ENCODE measurements at places on chromosomes 2 and 18.
A peak's percentile ranks its signal among the peaks of the same experiment; 100 is the strongest.

DNA sequence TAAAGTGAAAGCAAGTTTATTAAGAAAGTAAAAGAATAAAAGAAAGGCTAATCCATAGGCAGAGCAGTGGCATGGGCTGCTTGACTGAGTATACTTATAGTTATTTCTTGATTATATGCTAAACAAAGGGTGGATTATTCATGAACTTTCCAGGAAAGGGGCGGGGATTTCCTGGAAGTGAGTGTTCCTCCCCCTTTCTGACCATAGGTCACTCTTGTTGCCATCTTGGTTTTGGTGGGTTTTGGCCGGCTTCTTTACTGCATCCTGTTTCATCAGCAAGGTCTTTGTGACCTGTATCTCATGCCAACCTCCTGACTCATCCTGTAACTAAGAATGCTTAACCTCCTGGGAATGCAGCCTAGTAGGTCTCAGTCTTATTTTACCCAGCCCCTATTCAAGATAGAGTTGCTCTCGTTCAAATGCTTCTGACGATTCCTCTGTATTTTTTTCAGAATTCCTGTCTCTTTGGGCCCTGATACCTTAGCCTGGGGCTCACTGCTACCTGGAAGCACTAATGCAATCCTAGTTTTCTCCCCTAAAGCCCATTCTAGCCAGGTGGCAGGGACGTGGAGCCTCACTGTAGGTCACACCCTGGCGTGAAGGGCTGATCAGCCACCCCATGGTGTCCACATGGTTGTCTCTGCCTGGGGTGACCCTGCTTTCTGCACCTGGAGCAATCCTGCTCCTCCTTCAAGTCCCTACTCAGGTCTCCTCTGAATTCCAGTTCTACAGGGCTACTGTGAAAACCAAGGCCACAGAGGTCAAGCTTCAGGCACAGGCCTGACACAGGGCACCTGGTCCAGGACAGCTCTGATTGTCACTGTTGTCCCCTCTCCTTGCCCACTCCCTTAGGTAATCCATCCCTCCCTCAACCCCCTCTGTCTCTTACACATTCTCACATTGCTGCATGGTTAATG is 6.0 kb upstream of the SLC35F6 start:
- peak; percentile 97 for DNase-seq

GRCh38 chr2:207501802-207502576 is 27.8 kb upstream of the CREB1 start:
- no peak for DNase-seq

DNA sequence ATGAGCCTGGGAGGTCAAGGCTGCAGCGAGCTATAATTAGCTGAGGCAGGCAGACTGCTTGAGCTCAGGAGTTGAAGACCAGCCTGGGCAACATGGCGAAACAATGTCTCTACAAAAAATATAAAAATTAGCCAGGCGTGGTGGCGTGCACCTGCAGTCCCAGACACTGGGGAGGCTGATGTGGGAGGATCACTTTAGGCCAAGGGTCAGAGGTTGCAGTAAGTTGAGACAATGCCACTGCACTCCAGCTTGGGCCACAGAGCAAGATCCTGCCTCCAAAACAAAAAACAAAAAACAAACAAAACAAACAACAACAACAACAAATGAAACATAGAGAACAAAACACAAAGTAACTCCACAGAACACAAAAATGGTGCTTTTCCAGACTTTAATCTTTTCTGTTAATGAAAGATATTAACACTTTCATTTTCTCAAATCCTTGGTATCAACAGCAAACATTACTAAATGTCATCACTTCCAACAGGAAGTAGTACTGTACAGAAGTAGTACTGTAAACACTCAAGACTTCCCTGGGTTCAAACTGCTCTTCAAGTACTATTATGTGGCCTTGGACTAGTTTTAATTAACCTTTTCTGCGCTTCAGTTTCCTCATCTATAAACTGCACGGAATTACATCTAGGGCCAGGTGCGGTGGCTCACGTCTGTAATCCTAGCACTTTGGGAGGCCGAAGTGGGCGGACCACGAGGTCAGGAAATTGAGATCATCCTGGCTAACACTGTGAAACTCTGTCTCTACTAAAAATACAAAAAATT is 27.9 kb downstream of the PUM2 start:
- no peak for DNase-seq

DNA sequence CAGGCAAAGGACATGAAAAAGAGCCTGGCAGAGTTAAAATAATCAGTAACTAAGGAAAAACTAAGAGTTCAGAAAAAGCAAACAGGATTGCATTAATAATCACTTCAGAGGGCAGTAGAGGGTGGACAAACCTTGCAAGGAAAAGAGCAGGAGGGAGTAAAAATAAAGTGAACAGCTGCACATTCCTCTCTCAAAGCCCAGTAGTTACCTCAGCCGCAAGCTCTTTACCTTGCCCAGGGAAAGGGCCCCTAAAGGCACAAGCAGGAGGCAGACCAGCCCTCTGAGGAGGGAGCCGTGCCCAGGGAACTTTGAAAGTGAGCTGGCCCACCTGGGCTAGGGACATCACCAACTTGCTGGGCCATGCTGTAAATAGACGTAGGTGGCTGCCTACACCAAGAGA is 196.9 kb downstream of the C1D start:
- no peak for DNase-seq

- DNase-seq = no peak
Observed at GRCh38 chr2:27100036-27100435, 13.5 kb downstream of the KHK start.

- no peak for DNase-seq
Observed at GRCh38 chr2:83394134-83394904, 1064.8 kb downstream of the SUCLG1 start.

DNA sequence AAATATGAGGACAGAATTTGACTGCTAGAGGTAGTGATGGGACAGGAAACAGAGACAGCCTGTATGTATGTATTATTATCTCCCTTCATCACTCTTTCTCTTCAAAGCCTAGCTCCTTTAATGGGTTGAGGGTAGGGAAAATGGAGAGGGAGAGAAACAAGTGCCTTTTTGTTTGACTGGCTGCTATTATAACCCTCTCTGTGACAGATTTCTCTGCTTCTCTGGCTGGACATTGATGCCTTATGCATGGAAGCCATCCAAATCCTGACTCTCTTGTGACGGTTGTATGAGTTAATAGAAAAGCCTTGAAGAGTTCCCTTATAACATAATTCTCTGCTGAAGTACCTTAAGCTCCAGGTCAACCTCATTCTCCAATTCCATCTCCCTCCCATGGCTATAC is 118.5 kb upstream of the COL5A2 start:
- DNase-seq = no peak

GRCh38 chr18:9916077-9916639 is 2.3 kb downstream of the VAPA start:
- no peak for DNase-seq

- DNase-seq = peak; percentile 62
Observed at GRCh38 chr18:51151568-51152511, 45.6 kb downstream of the MEX3C start.

- no peak for DNase-seq
Observed at GRCh38 chr2:8427211-8427610, 254.6 kb upstream of the ID2 start.

DNA sequence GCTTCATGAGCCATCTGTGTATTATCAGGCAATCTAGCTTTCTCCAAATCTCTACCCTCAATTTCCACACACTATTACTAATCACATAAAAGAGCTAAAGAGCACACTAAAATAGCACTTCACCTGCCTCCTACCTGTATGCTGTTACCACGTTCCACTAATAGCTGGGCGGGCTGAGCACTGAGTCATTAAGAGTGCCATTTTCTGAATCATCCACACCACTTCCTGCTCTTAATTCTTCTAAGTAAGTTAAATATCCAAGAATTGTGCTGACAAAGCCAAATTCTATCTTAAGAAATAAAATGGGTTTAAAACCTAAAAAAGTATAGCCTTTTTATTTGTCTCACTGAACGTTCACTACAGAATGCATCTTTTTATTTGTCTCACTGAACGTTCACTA is 35.7 kb downstream of the NOL10 start:
- peak; percentile 95 for DNase-seq

DNA sequence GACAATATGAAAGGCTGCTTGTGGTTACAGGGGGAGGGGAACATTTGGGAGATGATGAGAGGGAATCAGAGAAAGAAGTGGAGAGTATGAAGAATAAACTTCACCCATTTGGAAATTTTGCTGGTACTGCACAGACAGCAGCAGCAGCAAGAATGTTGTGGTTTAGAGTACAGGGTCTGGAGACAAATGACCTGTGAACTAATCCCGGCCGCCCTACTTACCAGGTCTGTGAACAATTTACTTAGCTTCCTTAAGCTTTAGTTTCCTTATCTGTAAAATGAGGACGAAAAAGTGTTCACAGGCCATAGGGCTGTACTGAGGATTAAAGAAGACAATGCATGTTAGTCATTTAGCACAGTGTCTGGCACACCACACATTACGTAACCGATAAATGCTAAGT is 685.4 kb upstream of the CELF4 start:
- no peak for DNase-seq

- no peak for DNase-seq
Observed at GRCh38 chr2:119206201-119206600, 17.4 kb upstream of the STEAP3 start.

DNA sequence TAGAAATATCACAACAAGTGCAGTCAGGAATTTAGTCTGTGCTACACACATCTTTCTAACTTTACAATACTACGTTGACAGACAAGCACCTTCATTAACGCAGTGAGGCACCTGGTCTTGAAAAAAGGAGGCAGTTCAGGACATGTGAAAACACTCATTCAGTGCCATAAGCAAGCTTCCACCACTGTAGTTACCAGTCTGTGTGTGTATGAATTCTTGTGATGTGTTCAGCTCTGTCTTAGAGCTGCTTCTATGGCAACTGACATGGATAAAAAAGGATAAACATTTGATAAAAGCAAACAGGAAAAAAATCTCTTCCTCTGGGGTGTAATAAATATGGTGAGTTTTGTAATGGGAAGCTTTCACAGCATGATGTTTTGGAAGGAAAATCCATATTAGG is 623.8 kb upstream of the NXPH2 start:
- no peak for DNase-seq

GRCh38 chr2:33616873-33617272 is 17.8 kb upstream of the FAM98A start:
- no peak for DNase-seq

DNA sequence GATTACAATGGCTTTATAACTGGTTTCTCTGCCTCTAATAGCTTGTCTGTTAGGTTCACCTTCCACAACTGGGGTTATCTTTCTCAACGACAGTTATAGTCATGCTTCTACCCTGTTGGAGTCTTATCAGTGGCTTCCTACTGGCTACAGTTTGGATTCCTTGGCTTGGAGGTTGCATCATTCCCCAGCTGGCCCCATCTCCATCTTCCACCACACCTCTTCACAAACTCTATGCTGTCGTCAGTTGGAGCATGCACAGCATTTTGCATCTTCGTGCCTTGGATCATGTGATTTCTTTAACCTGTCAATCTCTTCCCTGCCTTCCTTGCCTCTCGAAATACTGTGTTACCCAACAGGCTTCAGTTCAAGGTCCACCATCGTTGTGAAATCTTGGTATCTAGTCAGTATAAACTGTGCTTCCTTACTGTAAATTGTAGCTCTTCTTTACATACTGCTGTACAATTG is 316.3 kb upstream of the CXCR4 start:
- peak; percentile 85 for DNase-seq

- no peak for DNase-seq
Observed at GRCh38 chr18:939958-940357, 35.3 kb downstream of the ADCYAP1 start.

- no peak for DNase-seq
Observed at GRCh38 chr2:88197732-88198131, 27.6 kb downstream of the THNSL2 start.

GRCh38 chr2:134436706-134437105 is 182.8 kb downstream of the MGAT5 start:
- DNase-seq = no peak

GRCh38 chr2:204108781-204109295 is 172.3 kb downstream of the ICOS start:
- no peak for DNase-seq

DNA sequence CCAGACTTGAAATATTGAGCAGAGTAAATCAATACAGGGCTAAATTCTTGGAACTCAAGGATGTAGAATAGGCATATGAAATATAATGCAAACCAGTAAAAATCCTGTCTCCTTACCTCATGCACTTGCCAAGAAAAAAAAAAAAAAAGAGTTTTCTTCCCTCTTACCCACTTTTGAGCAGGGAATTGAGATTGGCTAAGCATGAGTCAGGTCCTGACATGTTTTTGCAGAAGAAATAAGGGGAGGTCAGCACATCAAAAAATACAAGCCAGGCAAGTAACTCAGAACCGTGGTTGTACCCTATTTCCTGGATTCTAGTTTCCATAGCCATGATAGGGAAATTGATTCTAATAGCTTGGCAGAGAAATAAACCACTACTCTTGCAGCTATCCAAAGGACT is 1526.7 kb downstream of the LRP1B start:
- DNase-seq = no peak

- no peak for DNase-seq
Observed at GRCh38 chr18:37577051-37577611, 11.5 kb upstream of the CELF4 start.

- no peak for DNase-seq
Observed at GRCh38 chr2:195514365-195514764, 142.7 kb upstream of the SLC39A10 start.

- no peak for DNase-seq
Observed at GRCh38 chr2:165868211-165868610, 74.2 kb upstream of the GALNT3 start.

DNA sequence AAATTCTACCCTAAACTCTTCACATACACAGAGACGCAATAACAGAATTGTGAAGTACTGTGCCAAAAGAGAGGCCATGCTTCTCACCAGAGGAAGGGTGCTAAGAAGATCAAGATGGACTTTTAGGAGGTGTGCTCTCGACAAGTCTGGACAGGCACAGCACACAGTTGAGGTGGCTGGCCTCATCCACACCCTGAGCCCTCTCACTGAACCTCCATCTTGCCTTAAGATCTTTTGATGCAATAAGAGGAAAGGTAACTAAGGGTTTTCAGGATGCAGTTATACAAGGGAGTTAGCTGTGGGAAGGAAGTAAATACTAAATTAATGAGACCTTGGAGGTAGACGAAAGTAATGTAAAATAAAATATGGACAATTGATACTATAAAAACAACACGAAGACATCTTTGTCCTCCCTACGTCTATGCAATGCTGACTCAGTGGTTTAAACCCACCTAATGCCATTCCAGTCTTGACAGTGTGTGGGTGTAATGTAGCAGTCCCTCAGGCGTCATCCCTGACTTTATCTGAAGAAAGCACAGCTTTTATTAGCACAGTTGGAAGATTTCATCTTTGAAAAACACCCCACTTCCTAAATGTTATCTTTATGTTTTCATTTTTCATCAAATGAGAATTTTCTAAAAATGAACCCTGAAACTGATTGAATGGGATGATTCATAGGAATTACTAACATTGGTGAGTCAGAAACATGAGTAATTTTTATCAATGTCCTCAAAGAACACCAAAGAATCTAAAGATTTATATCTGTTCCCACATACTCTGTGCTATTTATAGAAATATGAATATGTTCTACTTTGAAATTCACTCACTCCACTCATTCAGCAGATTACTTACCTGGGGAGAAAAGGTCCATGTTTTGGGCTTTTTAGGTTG is 34.0 kb upstream of the MALL start:
- DNase-seq = no peak

- DNase-seq = no peak
Observed at GRCh38 chr2:233353101-233353768, 1.1 kb upstream of the DGKD start.

GRCh38 chr18:27447451-27447881 is 262.4 kb upstream of the CHST9 start:
- no peak for DNase-seq

All from trophoblast cell (in vitro differentiated cells and primary cell).